Activated naive CD8-positive, alpha-beta T cell treated with anti-CD3 and anti-CD28 coated beads, Interleukin-2, amount 50 U/mL, for 16 hours (primary cell): ENCODE measurements at places on chromosomes 11 and 22.

- no peak for DNase-seq
These were observed 476.8 kb upstream of the B3GAT1 start for GRCh38 chr11:134888821-134889220.

DNA sequence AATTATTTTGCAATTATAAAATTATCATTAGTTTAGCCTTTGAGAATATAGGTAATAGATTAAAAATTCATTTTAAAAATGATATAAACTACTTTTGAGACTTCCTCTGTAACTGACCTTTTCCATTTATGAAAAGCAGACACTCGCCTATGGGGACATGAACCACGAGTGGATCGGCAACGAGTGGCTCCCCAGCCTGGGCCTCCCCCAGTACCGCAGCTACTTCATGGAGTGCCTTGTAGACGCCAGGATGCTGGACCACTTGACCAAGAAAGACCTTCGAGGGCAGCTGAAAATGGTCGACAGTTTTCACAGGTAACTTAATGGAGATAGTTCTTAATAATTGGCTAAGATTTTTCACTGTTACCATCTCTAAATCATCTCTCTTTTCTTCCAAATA, 26.3 kb upstream of the CTTN start:
- DNase-seq, result no peak

DNA sequence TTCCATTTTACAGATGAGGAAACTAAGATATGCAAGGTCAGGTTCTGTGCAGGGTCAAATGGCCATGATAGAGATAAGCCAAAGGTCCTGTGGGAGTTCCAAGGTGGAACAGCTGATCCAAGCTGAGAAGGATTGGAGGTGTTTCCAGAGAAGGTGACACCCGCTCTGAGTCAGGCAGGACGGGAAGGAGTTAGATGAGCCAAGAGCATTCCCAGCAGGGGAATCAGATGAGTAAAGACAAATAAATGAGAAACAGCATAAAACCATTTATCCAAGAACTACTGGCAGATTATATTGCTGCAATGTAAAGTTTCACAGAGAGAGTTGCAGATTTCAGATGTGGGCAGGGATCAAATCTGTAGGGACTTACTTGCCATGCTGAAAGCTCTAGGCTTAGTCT, 18.9 kb upstream of the HEPHL1 start:
- DNase-seq, result no peak

DNA sequence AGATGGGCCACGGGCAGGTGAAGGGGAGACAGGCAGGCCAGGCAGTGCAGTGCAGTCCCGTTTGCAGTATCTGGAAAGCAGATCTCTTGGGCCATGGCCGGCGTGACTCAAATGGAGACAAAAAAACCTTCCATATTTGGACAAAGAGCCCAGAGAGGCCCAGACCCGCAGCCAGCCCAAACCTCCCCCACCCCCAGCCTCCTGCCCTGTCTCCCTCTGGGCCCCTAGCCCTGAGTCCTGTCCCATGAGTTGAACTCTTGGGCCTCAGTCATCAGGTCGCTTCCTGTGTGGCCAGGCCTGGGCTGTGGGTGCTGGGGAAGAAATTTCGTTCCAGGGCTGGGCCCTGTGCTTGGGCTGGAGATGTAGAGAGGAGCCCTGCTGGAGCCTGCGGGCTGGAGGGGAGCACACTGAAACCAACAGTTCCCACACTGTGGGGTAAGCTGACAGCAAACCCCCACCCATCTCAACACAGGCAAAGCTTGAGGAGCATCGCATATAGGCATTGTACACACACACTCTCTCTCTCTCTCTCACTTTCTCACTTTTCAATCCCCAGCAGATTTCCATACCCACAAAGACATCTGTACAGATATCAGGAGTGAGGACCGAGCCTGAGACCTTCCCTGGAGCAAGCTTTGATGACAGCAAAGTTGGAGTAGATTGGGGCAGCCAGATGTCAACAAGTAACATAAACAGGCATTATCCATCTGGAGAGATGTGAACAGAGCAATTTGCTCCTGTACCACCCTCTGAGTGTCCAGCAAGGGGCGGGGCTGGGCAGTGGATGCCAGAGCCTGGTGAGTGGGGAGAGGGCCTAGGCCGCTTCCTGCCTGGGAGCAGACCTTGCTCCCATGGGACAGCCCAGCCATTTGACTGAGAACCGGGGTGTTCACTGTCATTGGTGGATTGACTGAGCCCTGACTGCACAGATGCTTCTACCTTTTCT, 17.2 kb downstream of the ARHGEF17 start:
- DNase-seq, result no peak

DNA sequence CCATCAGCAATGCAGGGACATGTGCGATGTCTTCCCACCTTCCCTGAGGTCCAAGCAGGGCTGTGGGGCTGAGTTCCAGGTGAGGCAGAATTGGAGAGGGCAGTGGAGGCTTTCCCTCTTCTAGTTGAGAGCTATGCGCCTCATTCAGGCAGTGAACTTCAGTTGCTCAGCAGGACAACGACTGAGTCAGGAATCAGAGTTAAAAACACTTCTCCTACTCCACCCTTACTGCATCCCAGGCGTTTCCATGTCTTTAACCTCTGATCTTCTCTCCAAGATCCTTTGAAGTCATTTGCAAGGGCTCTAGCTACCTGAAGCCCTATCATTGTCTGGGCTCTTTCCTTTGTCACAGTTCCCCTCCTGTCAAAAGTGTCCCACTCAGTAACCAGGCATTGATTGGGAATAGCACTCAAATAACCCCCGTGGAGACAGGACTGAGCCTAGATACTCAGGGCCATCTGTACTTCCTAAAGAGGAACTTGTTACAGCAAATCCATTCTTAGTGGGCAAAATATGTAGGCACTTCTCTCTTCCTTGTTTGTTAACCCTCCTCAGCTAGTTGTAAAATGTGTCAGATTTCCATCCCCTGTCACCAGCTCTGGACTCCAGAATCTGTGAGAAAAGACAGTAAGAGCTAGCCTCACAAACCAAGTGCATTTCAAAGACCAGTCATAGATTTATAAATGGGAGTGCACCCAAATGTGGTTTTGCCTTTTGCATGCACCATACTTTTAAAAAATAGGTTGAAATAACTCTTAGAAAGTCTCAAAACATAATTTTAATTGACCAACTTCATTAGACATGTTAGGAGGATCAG, 72.5 kb upstream of the MYO18B start:
- no peak for DNase-seq

DNA sequence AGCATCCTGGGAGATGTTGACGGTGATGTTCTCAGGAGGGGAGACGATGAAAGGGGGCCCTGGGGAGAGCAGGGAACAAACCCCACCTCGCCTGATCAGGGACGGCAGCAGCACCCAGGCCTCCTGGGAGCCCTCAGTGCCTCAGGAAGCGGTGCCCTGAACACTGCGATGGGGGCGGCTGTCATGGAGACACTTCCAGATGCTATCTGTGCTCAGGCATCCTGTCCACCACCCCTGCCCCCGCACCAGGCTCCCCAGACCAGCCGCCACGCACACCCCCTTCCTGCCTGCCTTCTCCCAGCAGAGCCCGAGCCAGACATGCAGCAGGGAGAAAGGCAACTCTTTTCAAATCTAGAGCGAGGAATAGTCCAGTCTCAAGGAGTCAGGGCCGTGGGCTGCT, 20.6 kb downstream of the IGSF9B start:
- no peak for DNase-seq

DNA sequence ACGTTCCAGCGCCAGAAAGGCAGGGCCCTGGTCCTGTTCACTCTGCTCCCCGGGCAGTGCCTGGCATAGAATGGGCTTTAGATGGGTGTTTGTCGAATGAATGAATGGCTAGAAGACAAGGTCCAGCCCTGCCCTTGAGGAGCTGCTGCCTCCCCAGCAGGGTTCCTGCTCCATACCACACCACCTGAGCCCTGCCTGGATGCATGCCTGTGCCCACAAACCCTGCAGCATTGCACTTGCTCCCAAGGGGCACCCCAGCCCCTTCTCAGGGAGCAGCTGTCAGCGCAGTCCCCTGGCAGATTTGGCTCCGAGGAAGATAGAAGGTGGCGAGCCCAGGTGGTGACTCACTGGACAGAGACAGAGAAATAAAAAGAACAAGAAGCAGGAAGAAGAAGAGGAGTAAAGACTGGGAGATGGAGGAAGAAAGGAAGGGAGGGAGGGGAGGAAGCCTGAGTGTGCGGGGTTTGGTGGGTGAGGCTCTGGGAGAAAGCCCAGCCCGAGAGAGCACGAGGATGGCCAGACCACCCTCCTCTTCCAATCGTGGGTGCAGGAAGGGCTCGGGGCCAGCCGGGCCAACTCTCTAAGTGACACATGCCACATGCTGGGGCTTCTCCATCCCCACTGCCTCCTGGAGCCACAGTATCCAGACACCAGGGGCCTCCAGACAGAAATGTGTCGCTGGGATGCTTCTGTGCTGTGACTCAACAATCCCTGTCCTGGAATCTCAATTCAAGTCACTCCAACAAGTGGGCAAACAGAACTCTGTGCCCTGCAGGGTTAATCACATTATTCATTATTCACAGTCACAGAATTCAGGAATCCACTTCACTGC, 1474.3 kb downstream of the BRD1 start:
- DNase-seq, result no peak

DNA sequence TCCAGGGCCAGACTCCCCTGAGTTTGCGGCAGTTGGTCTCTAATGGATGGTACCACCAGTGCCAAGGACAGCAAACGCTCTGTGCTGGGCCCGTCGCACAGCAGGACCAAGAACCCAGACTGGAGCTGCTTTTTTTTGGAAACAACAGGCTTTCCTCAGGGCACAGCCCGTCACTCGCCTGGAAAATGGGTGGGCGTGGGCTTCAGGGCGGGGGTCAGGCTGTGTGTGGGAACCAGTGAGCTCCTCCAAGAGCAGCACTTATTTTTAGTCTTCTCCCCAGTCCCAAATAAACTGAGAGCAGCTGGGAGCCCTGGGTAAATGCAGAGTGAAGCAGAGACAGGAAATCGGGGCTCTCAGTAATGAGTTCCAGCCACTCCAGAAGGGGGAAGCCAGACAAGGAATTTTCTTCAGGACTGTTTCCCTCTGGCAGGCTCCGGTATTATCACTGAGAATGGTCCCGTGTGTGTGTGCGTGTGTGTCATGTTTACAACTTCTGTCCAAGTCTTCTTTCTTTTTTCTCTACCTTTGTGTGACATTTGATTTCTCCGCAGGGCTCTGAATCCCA, 63.0 kb downstream of the PPFIBP2 start:
- DNase-seq, result no peak

DNA sequence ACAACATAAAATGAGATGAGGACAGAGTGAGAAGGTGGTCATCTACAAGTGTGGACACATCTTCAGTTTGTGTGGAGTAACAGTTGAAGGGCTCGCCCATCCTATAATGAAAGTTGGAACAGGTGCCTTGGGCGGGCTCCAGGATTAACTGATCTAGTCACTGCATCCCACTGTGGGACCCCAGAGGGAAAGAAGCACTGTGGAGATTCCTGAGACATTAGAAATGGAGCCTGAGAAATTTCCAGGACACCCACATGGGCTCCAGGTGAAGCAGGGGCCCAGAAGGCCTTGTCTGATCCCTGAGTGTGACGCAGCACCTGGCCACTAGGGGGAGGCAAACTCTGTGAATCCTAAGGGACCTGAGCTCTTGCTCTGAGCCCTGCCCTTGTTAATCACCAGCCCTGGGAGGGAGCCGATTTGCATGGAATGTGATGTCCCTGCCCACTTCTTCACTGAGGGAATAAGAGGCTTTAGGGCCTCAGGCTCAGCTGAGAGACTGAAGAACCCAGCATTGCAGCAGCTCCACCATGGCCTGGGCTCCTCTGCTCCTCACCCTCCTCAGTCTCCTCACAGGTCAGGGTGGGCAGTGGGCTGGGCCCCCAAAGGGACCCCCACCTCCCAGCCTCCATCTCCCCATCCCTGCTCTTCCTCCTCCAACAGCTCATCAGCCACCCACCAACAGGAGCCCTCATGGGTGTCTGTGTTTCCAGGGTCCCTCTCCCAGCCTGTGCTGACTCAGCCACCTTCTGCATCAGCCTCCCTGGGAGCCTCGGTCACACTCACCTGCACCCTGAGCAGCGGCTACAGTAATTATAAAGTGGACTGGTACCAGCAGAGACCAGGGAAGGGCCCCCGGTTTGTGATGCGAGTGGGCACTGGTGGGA, 98.4 kb downstream of the VPREB1 start:
- peak; percentile 51 for DNase-seq

GRCh38 chr11:129457321-129457720, 81.7 kb downstream of the BARX2 start:
- DNase-seq, result no peak

DNA sequence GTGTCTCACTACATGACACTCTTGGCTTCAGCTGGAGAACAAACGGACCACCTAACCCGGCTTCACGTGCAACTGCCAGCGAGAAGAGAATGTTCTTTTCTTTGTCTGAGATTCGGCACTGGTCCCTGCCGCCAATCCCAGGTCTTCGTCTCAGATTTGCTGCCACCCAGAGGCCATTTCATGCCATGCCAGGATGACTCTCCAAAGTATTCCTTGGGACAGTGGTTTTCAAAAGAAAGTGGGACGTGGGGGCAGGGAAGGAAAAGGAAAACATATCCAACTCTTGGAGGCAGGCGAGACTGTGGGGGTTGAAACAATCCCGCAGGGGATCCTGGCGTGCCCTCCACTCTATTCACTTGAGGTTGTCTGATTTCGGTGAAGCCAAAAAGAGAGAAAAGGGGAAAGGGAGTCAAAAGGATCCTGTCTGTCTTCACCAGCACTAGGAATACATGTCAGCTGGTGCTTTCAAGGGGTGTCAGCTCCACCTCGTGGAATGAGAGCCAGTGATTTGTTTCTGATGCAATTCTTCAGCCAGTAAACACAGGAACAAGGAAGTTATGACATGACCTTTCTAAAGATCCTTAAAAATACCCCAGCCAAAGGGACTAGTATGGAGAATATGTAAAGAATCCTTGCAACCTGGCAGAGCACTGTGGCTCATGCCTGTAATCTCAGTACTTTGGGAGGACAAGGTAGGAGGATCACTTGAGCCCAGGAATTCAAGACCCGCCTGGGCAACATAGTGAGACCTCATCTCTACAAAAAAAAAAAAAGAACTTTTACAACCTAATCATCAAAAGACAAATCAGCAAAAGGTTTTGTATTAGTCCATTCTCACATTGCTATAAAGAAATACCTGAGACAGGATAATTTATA, 41.0 kb upstream of the APLNR start:
- no peak for DNase-seq

DNA sequence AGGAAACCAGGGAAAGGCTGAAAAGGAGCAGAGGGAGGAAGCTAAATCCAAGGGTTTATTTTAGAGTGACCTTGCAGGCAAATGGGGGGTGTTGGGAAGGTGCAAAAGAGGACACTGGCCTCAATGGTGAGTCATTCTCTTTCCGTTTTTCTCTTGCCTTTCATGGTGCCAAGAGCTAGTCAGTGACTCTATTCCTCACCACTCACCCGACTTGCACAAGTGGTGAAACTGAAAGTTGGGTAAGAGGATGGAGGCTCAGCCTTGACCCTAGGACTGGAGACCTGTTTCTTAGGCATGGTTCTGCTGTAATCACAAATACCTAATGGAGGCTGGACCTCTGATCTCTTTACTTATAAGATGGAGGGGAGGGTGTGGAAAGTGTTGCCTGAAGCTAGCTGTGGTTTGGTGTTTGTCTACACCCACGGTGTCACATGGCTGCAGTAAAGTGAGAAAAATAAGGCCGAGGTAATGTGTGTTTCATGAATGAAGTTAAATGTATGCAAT, 67.3 kb upstream of the CREB3L1 start:
- DNase-seq, result no peak

- no peak for DNase-seq
These were observed 11.0 kb downstream of the CSDC2 start for GRCh38 chr22:41571786-41572185.

- DNase-seq, result no peak
These were observed 8.9 kb upstream of the FXYD2 start for GRCh38 chr11:117833401-117833891.

- DNase-seq, result no peak
These were observed 17.4 kb downstream of the TP53AIP1 start for GRCh38 chr11:128925250-128925600.

GRCh38 chr11:19551457-19551856, 161.2 kb upstream of the NAV2 start:
- no peak for DNase-seq
